ENCODE measurements at places on chromosomes 1 and 21.

- no peaks in the 10 kb centered on the region for H3K4me1 ChIP-seq
- H3K36me3 ChIP-seq, result no peaks in the 10 kb centered on the region
- no peaks in the 10 kb centered on the region for H3K27me3 ChIP-seq
- H3K4me3 ChIP-seq, result no peak overlapping the region
- H3K27ac ChIP-seq, result no peak overlapping the region
Measured at GRCh38 chr1:225460737-225461532, 33.1 kb upstream of the LBR start.

GRCh38 chr1:237411621-237412020, 369.6 kb downstream of the RYR2 start:
- no peaks in the 10 kb centered on the region for H3K4me1 ChIP-seq
- H3K36me3 ChIP-seq, result no peaks in the 10 kb centered on the region
- H3K27ac ChIP-seq, result no peak overlapping the region
- no peak for DNase-seq
- no peak overlapping the region for H3K4me3 ChIP-seq

DNA sequence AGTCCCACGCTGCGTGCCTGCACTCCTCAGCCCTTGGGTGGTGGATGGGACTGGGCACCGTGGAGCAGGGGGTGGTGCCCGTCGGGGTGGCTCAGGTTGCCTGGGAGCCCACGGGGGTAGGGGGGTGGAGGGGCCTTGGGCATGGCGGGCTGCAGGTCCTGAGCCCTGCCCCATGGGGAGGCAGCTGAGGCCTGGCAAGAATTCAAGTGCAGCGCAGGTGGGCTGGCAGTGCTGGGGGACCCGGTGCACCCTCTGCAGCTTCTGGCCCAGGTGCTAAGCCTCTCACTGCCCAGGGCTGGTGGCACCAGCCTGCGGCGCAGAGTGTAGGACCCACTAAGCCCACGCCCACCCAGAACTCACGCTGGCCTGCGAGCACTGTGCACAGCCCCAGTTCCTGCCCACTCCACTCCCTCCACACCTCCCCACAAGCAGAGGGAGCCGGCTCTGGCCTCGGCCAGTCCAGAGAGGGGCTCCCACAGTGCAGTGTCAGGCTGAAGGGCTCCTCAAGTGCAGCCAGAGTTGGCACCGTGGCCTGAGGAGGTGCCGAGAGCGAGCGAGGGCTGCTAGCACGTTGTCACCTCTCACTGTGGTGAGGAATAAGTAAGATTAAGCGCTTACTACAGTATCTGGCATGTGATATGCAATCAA, 12.8 kb downstream of the TNNI3K start:
- H3K36me3 ChIP-seq, result no peaks in the 10 kb centered on the region
- H3K4me3 ChIP-seq, result no peak overlapping the region
- H3K4me1 ChIP-seq, result no peaks in the 10 kb centered on the region
- no peaks in the 10 kb centered on the region for H3K27me3 ChIP-seq

DNA sequence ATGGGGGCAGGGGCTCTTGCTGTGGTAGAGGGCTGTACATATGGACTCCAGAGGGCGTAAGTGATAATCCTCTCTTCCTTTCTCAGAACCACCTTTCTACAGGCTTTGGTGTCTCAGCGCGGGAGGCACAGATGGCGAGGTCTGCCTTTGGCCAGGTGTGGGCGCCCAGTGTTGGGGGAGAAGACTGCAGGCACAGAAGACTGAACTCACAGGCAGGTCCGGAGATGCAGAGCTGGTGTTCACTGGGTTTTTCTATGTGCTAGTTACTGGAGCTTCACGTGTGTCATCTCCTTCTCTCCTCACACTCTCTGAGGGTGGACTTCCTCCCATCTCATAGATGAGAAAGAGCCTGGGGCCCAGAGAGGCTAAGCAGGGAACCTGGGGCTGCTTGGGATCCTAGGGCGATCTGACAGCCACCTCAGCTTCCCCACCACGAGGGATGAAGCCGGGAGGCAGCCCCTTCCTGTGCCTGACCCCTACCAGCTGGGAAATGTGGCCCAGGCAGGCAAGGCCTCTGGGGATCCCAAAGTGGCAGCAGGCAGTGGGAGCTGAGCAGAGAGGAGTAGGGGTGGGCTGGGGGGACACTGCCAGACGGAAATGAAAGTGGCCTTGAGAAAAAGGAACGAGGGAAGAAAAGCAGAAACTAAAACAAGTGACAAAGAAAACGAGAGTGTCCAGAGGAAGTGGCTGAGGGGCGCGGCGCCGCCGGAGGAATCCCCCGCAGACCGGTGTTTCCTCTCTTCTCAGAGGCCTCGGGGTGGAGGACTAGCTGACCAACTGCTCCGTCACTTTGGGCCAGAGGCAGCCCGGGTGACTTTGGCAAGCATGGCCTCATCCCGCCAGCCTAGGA, 191.6 kb downstream of the HIVEP3 start:
- DNase-seq, result no peak
- no peaks in the 10 kb centered on the region for H3K27me3 ChIP-seq
- no peak overlapping the region for H3K27ac ChIP-seq
- no peaks in the 10 kb centered on the region for H3K4me1 ChIP-seq
- H3K4me3 ChIP-seq, result no peak overlapping the region
- H3K36me3 ChIP-seq, result no peaks in the 10 kb centered on the region

- H3K36me3 ChIP-seq, result no peaks in the 10 kb centered on the region
- peaks cover 8% of the 10 kb centered on the region for H3K4me1 ChIP-seq
- H3K4me3 ChIP-seq, result no peak overlapping the region
- no peak overlapping the region for H3K27ac ChIP-seq
Measured at GRCh38 chr1:85444381-85444780, 20.6 kb downstream of the DDAH1 start.

DNA sequence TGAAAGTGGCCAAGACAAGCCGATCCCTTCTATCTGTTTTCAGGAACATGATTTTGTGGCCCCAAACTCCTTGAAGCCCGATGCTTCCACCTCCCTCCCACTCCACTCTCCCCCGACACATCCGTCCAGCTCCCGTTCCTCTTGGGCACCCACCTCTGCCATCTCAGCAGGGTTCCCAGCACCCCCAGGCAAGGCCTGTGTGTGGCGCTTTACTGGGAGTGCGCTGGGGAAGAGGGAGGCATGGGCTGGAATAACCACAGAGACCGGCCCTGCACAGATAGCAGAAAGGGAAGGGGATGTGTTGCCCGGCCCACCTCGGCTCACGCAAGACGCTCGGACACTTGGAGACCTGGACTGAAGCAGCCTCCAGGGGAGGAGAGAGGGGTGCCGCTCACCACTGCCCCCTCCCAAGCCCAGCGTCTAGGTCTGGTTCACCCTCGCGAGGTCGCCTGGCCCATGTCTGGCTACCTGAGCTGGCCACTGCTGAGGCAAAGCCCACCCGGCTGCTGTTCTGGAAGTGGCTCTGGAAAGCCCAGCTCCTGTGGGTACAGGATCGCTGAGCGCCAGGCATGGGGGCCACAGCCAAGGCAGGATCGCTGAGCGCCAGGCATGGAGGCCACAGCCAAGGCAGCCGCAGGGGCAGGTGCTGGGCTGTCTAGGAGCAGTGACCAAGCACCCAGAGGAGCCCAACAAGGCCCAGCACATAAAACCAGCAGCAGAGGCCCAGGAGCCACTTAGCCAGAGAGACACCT, 23.8 kb upstream of the COL18A1 start:
- no peak overlapping the region for H3K27ac ChIP-seq
- DNase-seq, result peak; percentile 33

GRCh38 chr1:110292031-110292741, 47.0 kb upstream of the RBM15 start:
- H3K27ac ChIP-seq, result no peak overlapping the region
- H3K36me3 ChIP-seq, result no peaks in the 10 kb centered on the region
- no peaks in the 10 kb centered on the region for H3K27me3 ChIP-seq
- no peak overlapping the region for H3K4me3 ChIP-seq
- no peaks in the 10 kb centered on the region for H3K4me1 ChIP-seq

- DNase-seq, result no peak
- peak overlapping the region; percentile 75 for H3K4me3 ChIP-seq
- H3K4me1 ChIP-seq, result no peaks in the 10 kb centered on the region
Measured at GRCh38 chr1:156081180-156081916, 917 bp downstream of the MEX3A start.
